ENCODE measurements at places on chromosomes 1 and 21.

GRCh38 chr1:13832536-13832935 is 132.5 kb downstream of the PRDM2 start:
- H3K4me1 ChIP-seq, result no peaks in the 10 kb centered on the region
- H3K27ac ChIP-seq, result no peak overlapping the region
- H3K36me3 ChIP-seq, result no peaks in the 10 kb centered on the region
- no peak overlapping the region for H3K4me3 ChIP-seq

GRCh38 chr21:36504067-36505058 is 24.4 kb upstream of the CLDN14 start:
- no peaks in the 10 kb centered on the region for H3K36me3 ChIP-seq
- H3K27ac ChIP-seq, result no peak overlapping the region
- H3K4me1 ChIP-seq, result peaks cover 2% of the 10 kb centered on the region
- H3K27me3 ChIP-seq, result no peaks in the 10 kb centered on the region

GRCh38 chr21:16280686-16281091 is 550.9 kb downstream of the USP25 start:
- H3K27me3 ChIP-seq, result no peaks in the 10 kb centered on the region
- H3K4me1 ChIP-seq, result no peaks in the 10 kb centered on the region
- no peaks in the 10 kb centered on the region for H3K36me3 ChIP-seq

GRCh38 chr1:39405358-39405757 is 86.1 kb upstream of the BMP8A start:
- H3K27me3 ChIP-seq, result no peaks in the 10 kb centered on the region
- DNase-seq, result no peak
- no peak overlapping the region for H3K27ac ChIP-seq
- peaks cover 28% of the 10 kb centered on the region for H3K4me1 ChIP-seq
- H3K4me3 ChIP-seq, result no peak overlapping the region

- no peaks in the 10 kb centered on the region for H3K36me3 ChIP-seq
- H3K4me3 ChIP-seq, result no peak overlapping the region
- H3K27me3 ChIP-seq, result peaks cover 4% of the 10 kb centered on the region
- no peak overlapping the region for H3K27ac ChIP-seq
- peaks cover 5% of the 10 kb centered on the region for H3K4me1 ChIP-seq
- no peak for DNase-seq
Observed at GRCh38 chr1:199727682-199728081, 299.8 kb upstream of the NR5A2 start.

Measured in T-helper 2 cell treated with Interferon-gamma antibody and Interleukin-4, amounts not matched to agents 5 μg/mL and 100 μg/mL, for 36 hours (primary cell).